ENCODE measurements at places on chromosomes 16 and 17. TPM values are rescaled to one million over a fixed set of nuclear protein-coding genes. Genes with fewer than 3 reads are reported as not detected.

DNA sequence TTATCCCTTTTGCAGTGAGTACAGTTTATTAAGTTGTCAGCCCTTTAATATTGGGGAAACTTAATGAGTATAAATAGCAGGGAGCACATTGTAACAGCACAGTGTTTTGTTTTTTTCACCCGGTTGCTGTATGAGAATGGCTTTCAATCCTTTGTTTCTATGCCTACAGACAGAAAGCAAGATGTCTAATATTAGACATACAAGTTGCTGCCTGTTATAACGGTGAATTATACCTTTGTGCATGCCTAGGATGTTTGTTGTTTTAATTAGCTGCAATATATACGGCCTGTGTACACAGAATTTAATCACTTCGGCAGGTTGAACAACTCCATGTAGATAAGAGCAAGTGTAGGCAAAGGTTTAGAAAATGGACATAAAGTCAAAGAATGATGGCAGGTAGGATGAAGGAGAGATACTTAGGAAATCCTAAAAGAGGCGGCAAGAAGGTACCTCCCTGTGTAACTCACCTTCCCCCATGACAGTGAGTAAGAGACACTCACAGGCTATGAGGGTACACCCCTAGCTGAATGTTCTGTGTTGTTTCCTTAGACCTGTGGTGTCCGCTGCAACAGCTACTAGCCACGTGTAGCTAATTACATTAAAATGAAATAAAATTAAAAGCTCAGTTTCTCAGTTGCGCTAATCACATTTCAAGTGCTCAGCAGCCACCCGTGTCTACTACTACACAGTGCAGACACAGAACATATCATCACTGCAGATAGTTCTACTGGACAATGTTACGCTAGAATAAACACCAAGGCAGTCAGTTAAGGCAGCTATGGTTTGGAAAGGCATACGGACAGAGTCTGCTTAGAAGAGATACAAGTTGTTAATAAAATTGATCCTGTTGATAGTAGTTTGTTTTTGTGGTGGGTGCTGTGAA, 10.9 kb downstream of the SLC7A6OS start:
- DNase-seq, result no peak

GRCh38 chr17:79988185-79988971, 47.3 kb downstream of the TBC1D16 start:
- peak; percentile 91 for DNase-seq

GRCh38 chr16:83393196-83393981, 414.4 kb upstream of the HSBP1 start:
- DNase-seq, result peak; percentile 6

GRCh38 chr17:58487589-58488427, at the start of gene HSF5:
TSS of gene HSF5 (minus strand) at chr17:58488408. CDS start at chr17:58488274, 134 bp downstream.
- no peak for DNase-seq

GRCh38 chr16:68247932-68248331, 2.8 kb downstream of the PLA2G15 start:
- DNase-seq, result no peak

DNA sequence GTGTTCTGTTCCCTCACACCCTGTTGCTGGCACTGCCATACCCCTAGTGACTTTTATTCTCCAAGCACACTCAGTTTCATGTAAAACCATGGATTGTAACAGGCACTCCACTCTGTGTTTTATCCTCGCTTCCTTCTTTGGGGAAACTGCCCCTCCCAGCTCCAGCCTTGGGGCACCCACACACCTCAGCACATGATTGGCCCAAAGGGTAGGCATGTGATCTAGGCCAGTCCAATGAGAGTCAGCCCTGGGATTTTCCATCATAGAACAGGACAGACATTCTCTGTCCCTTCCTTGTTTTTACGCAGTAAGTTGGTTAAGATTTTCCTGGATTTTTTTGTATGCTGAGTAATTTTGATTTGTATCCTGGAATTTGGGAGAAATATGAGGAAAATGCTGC, 115.4 kb downstream of the C16orf95 start:
- no peak for DNase-seq

- no peak for DNase-seq
Observed at GRCh38 chr17:260944-261343, 79.5 kb upstream of the DOC2B start.

DNA sequence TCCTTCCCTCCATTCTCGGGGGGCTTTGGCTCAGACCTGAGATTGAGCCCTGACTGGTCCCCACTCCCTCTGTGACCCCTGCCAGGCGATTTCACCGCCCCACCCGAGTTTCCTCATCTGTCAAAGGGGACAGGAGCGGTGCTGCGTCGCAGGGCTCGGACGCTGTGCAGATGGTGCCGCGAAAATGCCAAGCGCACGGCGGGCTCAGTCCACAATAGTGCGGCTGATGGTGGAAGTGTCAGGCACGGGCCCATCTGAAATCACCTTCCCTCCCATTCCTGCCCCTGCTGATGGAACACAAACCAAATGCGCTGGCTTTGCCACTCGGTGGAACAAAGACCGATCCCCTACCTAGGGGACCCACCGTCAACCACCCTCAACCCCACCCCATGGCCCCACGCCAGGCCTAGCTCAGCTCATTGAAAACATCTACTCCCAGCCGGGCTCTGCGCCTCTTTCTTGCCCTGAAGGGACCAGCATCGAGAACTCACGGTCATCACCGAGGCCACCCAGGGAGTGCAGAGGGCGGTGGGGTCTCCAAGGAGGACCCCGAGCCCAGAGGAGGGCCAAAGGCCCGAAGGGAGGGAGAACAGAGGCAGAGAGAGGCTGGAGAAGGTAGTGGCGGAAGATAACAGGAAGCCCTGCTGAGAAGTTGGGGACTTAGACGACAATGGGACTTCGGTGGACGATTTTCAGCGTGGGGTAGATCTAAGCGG, 1.4 kb downstream of the CARHSP1 start:
- DNase-seq, result no peak

DNA sequence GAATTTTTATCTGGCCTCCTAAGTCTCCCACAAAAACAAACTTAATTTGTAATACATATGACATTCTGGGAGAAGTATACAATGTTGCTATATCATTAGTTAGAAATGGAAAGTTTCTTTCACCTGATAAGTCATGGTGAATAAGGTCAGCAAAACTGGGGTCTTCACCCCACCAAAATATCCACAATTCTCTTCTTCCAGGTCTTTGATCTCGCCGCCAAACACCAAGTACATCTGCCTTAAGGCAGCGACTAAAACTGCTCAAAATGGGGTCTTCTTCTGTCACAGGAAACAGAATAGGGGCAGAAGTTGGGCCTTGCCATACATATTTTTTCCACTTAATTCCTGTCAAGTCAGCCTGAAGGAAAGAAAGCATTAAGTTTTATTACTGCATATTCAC, 2.1 kb downstream of the MED13 start:
- no peak for DNase-seq

GRCh38 chr16:79776243-79776847, 175.8 kb upstream of the MAF start:
- peak; percentile 7 for DNase-seq

GRCh38 chr16:24098896-24099295, 157.2 kb upstream of the CACNG3 start:
- DNase-seq, result no peak

- no peak for DNase-seq
Observed at GRCh38 chr17:6244796-6245195, 174.6 kb downstream of the WSCD1 start.

DNA sequence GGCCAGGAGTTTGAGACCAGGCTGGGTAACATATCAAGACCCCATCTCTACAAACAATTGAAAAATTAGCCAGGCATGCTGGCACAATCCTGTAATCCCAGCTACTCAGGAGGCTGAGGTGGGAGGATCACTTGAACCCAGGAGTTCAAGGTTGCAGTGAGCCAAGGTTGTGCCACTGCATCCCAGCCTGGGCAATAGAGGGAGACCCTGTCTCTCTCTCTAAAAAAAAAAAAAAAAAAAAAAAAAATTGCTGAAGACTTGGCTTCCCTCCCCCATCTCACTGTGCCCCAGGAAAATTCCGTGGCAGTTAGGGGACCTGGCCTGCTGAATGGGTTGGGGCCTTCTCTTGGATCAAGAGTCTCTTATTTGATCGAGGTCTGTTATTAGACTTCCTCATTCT, at the start of gene ODF4:
ODF4 (plus strand) TSS at position 301 of the 400 bp plus-strand sequence. CDS start 212 bp downstream, outside the sequence.
- no peak for DNase-seq

DNA sequence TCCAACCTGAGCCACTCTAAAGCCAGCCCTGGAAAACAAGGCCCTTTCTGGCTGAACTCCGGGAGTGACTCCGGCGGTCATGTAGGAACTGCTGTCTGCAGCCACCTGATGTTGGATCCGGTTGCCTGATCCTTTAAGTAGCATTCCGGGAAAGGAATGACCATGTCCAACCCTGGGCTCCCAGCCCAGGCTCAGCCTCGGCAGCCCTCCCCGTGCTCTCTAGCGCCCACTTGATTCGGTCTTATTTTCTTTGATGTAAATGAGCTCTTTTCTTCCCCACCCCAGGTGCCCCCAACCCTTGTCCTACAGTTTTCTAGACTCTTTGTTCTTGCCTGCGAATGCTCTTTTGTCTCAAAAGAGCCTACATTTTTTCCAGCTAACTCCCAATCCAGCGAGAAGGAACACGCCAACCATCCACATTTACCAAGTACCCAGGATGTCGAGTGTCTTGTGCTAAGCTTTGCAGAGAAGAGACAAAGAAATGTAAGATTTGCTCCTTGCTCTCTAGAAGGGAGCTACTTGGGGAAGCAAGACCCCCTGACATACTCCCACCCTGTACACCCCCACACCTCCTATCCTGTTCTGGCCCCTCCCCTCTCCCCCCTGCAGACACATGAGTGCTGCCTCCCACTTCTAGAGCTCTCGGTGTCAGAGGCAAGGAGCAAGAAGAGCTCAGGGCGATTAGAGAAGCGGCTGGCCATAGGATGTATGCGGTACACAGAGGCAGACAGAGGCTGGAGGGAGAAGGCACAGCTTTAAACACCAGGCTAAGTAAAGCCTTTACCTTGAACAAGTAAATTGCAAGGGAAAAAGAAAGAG, 53.8 kb downstream of the COG7 start:
- DNase-seq, result no peak

GRCh38 chr17:42779936-42780850, at the start of gene WNK4:
TSS of gene WNK4 (plus strand) at chr17:42780610. CDS start at chr17:42780699, 89 bp downstream.
- peak; percentile 66 for DNase-seq

GRCh38 chr16:23931199-23931598, 95.4 kb downstream of the PRKCB start:
- DNase-seq, result no peak

DNA sequence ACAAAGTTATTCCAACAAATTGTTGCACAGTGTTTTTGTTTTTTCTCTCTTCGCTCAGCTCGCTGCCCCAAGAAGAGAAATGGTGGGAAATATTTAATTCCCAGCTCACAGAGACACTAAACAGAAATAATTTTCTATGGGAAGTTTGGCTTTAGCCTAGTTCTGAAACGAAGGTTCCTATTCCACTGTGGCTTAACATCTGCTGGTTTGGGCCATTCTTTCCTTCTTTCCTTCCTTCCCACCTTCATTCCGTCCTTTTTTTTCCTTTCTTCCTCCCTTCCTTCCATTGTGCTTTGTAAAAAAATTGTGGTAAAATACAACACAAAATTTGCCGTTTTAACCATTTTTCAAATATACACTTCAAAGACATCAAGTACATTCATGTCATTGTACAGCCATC, 393.5 kb upstream of the SOX9 start:
- no peak for DNase-seq

GRCh38 chr17:17151541-17151940, 54.6 kb downstream of the PLD6 start:
- DNase-seq, result peak; percentile 64

DNA sequence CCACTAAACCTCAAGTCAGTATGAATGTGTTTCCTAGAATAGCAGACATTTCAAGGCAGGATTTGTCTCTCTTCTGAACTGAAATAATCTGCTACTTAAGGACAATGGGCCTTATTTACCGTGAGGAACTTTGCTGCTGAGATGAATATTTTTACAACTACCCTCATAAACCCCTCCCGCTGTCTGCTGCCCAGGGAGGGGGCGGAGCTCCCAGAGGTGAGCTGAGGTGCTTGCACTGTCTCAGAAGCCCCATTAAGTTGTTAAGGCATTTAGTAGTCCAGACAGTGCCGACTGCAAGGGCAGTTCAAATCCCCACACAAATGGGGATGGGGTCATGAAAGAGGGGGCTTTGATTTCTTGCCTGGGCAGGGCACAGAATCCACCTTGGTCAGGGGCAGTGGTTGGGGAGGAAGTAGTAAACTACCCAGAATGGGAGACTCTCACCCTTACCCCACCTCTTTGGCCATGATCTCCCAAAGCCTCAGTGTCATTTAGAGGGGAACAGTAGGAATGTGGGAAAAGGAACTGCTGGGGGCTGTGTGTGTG, 19.2 kb downstream of the HNF1B start:
- DNase-seq, result no peak

DNA sequence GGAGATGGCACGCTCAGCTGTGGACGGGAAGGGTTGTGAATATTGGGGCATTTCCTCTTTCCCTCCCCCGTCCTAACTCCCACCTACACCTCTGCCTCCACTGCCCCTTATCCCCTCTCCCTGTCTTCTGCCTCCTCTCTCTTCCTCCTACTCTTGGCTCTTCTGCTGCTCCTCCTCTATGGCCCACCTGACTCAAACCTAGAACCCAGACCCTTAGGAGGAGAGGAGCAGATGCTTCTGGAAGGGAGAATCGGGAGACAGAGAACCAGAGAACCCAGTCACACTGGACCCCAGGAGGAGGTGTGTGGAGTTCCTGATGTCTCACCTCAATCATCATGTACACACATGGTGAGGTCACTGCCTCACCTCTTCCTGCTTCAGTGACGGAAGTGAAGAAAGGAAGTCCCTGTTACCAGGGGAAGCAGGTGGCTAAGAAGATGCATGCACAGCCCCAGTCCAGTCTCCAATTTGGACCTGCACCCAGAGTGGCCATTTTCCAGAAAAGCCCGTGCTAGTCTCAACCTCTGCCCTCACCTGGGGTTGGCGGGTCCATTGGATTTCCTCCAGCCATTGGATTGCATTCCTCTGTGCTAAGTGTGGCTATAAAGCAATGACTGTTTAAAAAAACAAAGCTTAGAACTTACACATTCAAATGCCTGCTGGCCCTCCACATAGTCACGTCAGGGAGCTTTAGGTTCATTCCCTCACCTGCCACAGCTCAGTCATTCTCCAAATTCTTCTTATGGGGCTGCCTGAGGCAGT, 4.0 kb downstream of the RNF222 start:
- DNase-seq, result peak; percentile 77

Gene PLD6
- total RNA-seq, result 3.5 TPM

DNA sequence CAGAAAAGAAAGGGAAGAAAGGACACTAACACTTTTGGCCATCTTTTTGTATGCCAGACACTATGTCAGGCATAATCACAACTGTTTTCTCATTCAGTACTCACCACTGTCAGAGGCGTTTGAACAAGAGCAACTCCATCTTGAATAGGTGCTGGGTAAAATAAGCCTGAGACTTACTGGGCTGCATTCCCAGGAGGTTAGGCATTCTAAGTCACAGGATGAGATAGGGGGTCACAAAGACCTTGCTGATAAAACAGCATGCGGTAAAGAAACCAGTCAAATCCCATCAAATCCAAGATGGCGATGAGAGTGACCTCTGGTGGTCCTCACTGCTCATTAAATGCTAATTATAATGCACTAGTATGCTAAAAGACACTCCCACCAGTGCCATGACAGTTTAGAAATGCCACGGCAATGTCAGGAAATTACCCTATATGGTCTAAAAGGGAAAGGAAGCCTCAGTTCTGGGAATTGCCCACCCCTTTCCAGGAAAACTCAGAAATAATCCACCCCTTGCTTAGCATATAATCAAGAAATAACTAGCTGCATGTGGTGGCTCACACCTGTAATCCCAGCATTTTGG, 14.9 kb upstream of the LYRM9 start:
- DNase-seq, result no peak
